ENCODE measurements at places on chromosomes 1 and 21.

- no peak for DNase-seq
These were observed 193.8 kb downstream of the KCNH1 start for GRCh38 chr1:210940081-210940617.

DNA sequence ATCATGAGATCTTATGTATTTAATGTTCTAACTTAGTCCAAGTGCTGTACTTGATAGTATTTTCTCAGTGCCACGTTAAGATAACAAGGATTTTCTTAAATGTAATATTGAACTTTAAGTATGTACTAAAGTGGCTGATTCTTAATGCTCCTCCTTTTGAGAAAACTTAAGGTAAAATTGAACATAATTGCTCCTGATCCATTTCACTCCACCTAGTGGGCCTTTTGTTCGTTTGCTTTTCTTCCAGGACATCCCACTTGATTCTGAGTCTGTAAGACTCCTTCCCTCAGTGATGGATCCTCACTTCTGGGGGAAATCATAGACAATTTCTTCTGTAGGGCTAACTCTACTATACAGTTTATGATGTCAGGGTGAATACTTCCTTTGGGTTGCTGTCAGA, 173.1 kb downstream of the LMO4 start:
- DNase-seq, result no peak

GRCh38 chr1:215730600-215730999, 163.5 kb downstream of the KCTD3 start:
- DNase-seq, result no peak

DNA sequence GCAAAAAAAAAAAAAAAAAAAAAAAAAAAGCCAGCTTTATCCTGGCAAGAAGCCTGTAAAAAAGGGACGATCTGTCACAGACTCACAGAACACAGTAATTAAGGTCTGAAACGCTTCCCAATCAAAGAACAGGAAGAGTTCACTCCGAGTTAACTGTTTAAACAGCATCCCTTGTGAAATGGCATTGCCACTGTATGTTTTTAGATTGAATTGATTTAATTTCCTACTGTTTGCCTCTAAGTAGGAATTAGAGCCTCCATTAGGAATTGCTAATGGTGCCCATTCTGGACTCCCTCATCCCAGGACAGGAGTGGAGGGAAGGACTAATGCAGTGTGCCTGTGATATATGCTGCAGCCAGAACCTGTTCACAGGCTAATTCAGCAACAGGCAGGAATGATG, 370.8 kb downstream of the RWDD3 start:
- no peak for DNase-seq

DNA sequence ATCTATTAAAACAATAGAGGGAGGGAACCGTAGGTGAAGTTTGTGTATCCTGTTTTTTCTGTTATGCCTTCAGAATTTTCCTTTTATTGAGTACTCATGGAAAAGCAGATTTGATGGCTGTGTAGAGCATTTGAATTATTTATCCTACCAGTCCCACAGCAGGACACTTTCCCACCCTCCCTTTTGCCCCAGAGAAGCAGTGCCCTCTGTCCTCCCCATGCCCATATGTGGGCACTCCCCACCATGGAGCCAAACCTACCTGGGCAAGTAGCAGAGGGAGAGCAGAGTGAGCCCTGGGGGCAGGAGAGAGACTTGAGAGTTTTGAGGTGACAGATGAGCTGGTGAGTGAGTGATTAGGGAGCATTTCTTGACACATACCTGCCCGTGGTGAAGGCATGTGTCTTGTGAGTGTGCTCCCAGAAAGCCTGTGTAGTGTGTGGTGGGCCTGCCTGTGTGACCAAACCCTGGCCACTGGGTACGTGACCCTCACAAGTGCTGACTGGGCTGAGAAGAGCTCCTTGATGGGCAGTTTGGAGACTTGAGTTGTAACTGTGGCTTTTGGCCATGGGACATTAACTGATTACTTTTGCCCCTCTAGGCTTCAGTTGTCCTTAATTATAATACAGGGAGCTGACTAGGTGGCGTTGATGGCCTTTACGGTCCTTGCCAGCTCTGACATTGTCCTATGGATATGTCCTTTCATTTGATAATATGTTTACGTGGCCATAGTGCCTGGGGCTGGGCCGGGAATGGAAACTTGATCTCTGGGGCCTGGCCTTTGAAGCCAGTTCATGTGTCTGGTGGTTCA, 3.6 kb downstream of the PSEN2 start:
- DNase-seq, result no peak

- DNase-seq, result no peak
These were observed 144.0 kb upstream of the PALMD start for GRCh38 chr1:99501871-99502270.

GRCh38 chr1:24052220-24052619, 59.7 kb downstream of the MYOM3 start:
- no peak for DNase-seq

DNA sequence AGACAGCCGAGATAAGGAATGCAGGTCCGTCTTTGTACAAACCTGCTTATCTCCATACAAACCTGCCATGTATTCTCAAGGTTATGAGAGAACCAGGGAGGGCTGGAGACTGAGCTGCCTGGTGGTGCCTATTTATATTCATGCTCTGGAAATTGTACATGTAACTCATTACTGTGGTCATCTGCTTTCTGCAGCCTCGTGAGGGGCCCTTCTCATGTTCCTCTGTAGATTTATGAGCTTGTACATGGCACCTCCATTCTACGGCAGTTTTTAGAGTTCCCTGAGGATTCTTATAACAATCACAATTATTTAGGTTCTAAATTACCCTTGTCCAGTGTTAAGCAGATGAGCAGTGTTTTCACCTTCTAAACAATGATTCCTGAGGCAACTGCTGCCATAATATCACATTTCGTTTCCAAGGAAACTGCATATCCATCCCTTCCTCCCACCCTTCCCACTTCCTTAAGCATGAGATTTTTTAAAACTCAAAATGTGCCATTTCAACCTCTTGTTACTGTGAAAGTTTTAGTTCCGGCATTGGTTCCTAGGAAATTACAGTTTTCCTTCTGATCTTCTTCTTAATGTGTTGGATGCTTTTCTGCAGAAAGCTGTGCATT, 112.1 kb downstream of the ST6GALNAC3 start:
- DNase-seq, result no peak

DNA sequence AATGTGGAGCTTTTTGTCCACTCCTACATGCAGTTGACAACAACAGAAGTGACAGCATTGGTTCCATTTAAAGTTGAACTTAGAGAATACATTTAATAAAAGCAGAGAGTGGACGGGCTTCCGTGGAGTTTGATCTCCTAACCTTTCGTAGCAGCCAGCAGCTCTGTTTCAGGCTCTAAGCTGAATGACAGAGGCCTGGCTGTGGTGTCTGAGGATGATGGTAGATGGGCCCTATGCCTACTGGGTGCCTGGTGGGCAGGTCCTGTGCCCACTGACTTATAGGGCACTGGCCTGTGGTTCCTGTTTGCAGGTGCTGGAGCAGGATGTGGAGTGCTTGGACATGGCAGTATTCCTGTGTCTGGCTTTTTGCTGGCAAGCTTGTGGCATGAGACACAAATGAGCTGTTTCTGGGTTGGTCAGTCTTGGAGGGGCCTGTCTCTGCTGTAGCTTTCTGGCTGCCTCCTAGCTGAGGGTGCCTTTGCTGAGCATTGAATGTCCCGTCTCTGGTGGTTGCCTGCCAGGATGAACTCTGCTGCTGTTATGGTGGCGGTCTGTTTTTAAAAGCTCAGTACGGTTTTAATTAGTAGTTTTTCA, 54.6 kb downstream of the PRDM2 start:
- DNase-seq, result no peak

DNA sequence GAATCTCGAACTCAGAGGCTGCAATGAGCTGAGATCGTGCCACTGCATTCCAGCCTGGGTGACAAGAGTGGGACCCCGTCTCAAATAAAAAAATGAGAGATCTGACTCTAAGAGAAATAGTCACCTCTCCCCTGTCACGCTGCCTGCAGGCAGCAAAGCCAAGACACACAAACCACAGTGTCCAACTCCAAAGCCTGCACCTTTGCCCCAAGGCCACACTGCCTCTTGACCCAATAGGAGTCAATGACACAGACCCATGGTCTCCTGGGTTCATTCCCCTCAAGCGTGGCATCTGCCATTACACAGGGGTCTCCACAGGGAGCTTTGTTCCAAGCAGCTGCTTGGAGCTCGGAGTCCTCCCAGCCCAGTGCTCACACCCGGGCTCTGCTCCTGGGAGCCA, 46.3 kb downstream of the SLC9A1 start:
- no peak for DNase-seq
